ENCODE measurements at places on chromosomes 11 and 22.

DNA sequence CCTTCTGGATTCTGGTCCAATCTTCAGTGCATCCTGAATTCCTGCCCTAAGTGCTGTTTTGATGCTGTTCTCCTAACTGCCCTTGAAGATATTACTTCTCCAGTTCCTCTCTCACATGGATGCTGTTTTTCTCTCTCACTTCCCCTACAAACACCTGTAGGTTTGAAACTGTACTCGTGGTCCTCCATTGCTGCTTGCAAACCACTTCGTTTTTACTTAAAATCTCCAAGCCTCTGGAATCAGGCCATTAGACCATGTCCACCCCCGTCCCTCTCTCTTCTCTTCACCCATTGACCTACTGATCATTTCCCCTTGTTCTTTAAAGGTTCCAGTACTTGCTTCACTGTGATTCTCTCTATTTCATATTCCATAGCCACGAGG lies 988.1 kb downstream of the NTM start:
- no peak for DNase-seq

DNA sequence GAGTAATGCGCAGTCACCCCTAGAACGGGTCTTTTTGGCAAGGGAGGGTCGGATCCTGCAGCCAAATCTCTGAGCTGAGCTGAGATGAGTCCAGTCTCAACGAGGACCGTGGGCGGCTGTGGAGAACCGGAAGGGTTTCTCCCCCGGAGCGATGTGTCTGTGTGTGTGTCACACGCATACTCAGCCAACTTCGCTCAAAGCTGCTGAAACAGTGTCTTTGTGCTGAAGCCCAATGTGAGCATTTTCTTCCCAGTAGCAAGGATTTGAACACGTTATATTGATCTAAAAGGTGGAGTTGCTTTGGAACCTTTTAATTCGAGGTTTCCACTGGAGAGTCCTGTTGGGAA lies 1.4 kb upstream of the CELSR1 start:
- DNase-seq, result no peak

DNA sequence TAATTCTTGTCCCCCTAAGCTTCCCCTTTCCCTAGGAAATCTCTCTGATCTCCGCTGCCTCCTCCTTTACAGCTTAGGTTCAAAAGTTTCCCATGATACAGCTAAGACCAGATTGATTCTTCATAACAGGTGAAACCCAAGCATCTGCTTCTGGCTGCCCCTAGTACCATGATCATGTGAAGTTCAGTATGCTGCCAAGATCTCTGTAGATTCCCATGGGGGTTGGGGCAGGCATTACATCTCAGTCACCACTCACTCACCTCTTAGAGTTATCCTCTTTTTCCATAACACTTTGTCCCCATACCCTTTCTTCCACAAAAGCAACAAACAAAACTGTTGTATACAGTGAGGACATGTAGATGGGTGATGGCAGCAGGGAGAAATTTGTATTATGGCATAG lies 44.0 kb downstream of the RRP8 start:
- DNase-seq, result no peak

DNA sequence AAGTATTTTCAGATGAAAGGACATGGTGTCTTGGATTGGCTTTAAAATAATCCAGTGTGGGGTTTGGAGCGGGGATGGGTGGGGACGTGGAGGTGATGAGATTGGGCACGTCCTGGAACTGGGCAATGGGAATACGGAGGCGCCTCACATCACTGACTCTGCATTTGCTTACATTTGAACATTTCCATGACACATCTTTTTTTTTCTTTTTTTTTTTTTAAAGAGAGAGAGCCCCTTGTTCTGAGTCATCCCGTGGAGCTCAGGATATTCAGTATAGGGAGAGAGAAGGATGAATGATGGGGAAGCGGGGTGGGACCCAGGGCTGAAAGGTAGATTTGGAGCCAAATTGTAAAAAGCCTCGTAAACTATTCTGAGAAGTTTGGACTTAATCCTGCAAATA lies 142.7 kb downstream of the FBXO7 start:
- DNase-seq, result no peak

DNA sequence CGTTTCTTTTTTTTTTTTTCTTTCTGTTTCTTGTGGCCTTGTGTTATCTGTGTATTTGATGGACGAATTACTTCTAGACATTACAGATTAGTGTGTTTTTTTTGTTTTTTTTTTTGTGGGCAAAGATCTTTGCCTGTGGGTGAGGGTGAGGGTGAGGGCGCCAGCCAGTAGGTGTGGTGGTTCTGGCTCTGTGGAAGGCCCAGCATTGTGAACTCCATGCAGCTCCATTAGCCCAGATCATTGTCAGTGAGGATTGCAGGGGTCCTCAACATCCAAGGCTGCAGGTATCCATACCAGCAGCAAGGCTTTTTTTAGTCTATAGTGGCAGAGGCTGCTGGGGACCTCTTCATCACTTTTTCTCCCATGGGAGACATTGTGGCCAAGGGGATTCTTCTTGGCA lies 13.7 kb downstream of the BIRC2 start:
- no peak for DNase-seq

GRCh38 chr11:26134481-26135355 lies 197.2 kb upstream of the ANO3 start:
- no peak for DNase-seq

DNA sequence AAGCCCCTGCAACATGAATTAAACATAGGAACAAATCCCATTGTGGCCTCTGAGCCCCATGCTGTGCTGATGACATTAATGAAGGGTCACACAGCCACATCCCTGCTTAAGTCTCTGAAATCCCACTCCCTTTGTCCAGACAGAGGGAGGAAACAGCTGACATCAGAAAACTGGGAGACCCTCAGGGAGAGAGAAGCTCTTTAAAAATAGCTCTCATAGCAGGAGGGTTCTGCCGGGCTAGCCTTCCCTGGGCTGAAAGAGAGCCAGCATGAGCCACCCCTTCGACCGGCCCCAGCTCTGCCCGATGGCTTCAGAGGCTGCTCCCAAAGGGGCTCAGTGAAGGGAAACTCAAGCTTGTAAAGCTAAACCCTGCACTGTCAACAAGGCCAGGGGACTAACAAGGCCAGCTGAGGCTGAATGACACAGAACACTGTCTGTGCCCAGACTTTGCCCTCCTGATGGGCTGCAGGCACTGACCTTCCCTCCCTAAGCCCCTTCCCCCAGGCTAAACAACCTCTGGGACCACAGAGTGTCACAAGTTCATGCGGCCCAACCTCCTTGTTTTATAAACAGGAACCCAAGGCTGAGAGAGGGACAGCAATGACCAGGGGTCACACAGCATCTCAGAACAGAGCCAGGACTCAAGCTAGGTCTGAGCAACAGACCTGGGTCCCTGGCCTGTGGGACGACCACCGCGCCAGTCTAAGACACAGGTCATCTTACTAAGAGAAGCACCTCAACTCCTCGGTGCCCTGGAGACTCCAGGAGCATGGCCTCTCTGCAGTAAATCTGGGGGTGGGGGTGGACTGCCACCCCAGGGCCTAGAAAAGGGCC lies 163.8 kb downstream of the CHST1 start:
- no peak for DNase-seq

- no peak for DNase-seq
These were observed 13.9 kb downstream of the APOBEC3H start for GRCh38 chr22:39110631-39111561.

DNA sequence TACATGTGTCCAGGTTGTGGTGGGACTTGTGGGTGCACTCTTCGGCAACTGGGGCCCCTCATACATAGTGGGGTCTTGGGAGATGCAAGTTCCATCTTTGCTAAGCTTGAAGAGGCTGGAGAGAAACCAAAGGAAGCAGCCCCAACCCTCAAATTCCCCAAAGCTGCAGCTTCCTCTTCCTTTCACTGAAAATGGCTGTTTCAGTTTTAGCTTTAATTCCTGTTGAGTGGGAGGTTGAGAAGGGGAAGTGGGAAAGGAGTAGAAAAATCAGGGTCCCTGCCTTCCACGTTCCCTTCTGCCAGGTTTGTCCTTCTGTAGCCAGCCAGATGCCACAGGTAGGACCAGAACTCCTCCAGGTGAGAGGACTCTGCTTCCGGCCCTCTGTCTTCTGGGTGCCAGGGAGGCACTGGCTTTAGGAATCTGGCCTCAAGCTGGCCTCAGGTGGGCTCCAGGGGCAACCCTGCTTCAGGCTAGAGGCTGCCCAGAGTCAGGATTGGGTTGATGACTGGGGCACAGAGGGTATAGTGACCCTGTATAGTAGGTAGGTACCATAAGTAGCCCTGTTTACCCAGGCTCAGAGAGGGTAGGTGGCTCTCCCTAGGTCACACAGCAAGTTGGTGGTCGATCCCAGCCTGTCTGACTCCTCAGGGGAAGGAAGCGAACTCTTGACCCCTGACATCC lies 16.2 kb downstream of the P2RY6 start:
- DNase-seq, result no peak

DNA sequence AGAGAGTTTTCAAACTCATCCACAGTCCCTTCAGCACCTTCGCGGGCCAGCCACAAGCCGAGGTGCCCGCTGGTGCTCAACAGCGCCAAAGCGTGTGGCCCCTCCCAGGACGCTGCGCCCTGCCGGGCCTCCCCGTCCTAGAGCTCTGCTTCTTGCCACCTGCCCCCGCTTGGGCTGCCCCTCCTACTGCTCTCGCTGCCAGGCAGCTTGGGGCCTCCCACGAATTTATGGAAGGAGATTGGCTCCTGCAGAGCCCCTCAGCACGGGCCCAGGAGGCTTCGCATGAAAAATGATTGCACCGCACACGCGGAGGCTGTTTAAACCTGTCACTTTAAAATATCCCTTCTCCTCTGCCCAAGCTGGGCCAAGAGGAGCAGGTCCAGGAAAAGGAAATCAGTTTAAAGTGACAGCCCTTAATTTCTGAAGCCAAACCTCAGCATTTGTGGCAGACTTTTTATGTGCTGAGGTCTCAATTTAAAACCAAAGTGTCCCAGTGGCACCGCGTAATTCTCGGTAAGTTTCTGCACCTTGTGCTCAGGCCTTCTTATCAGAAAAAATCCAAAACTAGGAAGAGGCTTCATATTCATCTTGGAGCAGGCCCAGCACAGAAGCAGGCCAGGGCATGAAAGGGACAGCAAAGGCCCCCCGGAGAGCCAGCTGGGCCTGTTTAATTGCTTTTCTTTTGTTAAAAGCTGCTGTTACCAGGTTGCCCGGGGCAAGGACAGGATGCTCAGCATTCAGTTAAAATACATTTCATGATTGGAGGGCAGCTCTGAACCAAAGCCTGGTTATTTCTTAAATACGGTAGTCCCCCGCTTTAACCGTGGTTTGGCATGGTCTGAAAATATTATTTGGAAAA lies 303.6 kb downstream of the OPCML start:
- no peak for DNase-seq

GRCh38 chr11:118291477-118292135 lies 12.9 kb upstream of the CD3E start:
- DNase-seq, result no peak

GRCh38 chr11:18490736-18491485 lies 35.3 kb downstream of the LDHAL6A start:
- no peak for DNase-seq

DNA sequence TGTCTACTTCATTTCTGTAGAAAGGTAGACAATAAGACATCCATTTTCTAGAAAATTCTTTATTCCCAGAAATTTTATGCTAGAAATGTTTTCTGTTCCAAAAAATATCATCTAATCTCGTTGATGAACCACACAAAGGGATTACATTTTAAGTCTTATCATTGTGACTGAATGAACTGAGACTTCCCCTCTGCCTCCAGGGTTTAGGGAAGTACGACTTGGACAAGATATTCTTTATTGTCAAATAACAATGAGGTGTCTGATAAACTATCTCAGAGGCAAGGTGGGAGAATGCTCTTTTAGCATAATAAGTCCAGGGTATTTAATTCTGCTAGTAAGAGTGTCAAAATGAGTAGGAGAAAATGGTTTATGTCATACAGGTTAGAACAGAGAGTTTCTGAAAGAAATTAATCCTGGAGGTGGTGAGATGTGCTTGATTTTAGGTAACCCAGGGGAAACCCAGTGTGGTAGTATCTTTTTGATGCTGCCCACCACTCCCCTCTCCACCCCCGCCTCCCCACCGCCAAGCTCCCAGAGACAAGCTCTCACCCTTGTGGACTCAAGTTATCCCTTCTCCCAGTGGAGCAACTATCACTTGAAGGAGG lies 100.6 kb downstream of the CD44 start:
- no peak for DNase-seq

DNA sequence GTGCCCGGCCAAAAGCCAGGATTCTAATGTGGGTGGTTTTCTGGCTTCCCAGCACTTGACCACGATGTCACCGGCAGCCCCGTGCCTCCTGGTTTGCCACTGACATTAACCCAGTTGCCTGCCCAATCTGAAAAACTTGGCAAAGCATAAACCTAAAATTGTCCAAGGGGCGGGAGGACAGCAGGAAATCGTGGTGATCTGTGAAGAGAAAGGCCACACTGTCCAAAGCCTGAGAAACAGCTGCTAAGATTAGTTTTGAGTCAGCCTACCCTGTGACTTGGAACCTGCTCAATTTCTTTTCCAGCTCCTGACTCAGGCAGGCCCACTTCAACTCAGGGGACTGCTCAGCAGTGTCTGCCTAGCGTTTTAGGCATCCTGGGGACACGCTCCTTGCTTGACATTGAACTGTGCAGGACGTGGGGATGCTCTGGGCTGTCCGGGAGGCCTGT lies 8.2 kb upstream of the F2 start:
- no peak for DNase-seq

DNA sequence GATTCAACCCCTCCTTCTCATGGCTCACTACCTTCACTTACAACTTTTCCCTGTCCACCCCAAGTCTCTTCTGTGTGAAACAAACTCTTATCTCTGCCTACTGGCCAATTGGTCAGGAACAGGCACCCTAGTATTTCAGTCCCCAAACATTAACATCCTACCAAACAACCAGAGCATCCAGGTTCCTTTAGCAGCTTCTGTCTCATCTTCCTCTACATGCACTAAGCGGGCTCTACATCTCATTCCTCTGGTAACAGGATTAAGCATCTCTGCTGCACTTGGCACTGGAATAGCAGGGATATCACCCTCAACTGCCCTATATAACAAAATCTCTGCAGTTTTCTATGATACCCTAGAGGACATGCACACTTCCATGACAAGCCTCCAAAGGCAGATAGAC lies 116.2 kb downstream of the JRKL start:
- no peak for DNase-seq

DNA sequence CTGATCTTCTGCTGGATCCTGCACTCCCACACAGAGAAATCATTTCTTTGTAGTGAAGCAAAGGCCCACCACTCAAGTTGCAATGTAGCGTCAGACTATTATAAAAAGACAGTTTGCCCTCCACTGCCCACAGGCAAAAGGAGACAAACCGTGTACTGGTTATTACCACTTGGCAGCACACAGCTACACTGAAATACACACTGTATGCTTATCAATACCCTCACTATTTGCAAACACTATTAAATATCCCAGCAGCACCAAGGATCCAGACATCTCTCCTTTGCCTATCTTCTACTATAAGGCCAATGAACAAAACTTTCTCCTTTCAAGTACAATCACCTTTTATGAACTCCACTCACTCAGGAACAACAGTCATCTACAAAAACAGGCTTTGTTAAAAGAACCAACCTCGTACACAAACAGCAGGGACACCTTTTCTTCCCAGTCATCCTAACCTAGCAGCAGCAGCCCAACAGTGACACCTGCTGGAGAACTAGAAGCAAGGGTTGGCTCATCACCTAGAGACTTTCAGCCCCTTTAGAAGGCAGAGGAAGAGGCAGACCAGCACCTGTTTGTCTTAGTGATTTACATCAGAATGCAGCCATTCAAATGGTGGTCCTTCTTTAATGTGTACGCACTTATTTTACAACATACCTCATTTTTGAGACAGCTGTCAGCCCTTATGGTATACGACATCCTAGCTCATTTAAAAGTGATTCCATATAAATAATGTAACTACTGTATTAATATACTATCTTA lies 56.1 kb downstream of the AMBRA1 start:
- peak; percentile 18 for DNase-seq

- DNase-seq, result no peak
These were observed 9.8 kb upstream of the BARX2 start for GRCh38 chr11:129365816-129366215.

All from stimulated activated CD8-positive, alpha-beta memory T cell treated with anti-CD3 and anti-CD28 coated beads, Interleukin-4, amount 100 ng/mL, for 4 hours (primary cell).